Activated naive CD4-positive, alpha-beta T cell treated with anti-CD3 and anti-CD28 coated beads for 36 hours (primary cell): ENCODE measurements at places on chromosomes 4 and X.

DNA sequence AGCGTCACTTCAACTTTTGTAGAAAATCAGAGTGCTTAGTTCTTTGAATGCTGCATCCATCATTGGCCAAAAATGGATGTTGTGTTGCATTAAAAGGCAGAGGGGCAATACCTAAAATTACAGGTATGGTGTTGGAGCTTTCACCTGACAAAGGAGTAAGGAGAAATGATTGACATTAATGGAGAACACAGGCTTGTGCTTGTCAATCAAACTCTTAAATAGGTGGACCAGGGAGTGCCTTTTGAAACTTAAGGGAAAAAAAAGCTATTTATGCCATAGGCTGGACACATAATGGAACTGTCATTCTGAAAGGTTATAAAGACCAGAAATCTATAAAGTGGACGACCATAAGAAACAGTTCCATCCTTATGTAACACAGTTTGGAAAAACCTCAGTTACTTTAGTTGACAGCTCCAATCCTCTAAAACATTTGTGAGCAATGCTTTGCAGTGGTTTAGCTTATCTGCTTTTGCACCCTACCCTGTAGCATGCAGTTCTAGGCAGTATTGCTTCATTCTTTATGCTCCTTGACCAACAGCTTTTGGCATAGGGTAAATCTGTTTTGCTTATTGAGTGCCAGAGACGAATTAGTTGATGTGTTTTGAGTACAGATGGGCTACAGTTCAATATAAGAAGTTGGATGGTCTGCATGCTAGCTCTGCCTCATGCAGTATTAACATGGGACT is 2.4 kb downstream of the HADH start:
- no peak for DNase-seq

DNA sequence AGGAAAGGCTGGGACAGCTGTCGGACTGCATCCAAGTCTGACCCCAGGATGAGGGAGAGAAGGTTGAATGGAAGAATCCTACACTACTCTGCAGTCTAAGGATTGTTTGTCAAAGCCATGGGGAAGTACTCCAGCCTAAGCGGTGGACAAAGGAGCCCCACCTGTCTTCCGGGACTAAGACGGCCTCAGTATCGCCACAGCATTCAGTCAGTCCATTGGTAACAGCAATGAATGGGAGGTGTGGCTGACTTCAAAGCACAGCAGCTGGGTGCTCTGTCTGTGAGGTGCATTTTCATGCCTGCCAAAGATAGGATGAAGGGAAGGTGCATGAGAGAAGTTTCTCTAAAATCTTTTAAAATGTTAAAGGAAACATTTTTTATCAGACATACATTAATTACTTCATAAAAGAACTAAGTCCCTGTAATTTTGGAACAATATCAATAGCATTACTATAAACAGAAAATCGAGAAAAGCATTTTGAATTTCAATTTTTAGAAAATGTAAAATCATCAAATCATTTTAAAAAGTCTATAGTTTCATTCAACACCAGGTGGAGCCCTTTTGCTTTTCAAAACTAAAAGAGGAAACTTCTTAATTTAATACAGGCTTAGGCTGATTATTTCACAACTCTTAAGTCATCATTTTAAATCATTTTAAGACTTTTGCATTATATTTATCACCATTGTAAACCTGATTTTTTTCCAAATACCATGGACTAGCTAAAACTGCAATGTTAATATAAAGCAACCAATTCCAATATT is 27.6 kb upstream of the INTU start:
- DNase-seq = no peak

- no peak for DNase-seq
Measured at GRCh38 chr4:10077076-10077475, 39.5 kb downstream of the WDR1 start.

DNA sequence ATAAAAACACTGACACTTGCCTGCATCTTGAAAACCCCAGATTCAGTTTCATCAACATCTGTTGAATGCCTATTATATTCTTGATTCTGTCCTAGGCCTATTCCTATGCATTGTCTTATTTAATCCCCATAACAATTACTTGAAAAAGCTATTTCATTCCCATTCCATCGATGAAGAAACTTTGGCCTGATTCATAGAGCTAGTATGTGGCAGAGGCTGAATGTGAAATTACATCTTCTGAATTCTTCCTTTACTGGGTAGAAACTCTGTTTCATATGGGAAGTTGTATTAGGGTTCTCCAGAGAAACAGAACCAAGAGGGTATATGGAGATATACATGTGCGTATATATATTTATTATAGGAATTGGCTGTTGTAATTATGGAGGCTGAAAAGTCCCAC is 35.0 kb upstream of the SLC4A4 start:
- no peak for DNase-seq
